Peyer's patch (tissue), 4 donors: ENCODE measurements at places on chromosomes 5 and 9.

DNA sequence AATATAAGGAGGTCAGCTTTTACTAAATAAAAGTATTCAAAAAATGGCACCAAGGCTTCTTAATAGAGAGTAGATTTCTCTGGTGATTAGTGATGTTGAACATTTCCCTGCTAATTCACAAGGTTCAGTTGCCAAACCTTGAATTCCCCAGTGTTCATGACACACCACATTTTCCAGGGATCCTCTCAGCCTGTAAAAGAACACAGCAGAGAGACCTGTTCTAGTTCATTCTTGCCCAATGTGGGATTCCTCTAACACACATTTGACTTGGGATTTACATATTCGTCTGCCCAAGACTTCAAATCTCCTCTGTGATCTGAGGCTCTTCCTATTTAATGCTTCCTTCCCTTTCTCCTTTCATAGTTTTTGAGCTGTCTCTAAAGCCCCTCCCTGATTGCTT, 273.2 kb upstream of the CDH9 start:
- no peak for DNase-seq

GRCh38 chr5:1526190-1526631, 2.5 kb upstream of the LPCAT1 start:
- DNase-seq = peak; percentile 28

GRCh38 chr9:68577774-68578591, 37.3 kb upstream of the TMEM252 start:
- no peak for DNase-seq

DNA sequence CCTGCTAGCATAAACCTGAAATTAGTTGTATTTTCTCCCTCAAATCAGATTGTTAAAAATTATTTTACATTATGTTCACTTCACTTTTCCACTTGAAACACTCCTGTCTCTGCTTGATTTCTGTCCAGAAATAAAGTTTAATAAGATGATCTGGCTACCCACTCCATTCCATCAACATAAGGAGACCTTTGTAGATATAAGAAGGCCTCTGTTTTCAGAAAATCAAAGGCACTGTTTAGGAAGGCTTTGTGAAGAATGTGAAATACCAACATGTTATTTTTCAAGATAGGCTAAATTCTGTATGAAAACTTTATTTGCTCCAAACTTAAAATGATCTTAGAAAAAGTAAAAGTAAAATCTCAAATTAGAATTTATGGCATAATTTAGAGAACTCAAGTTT, 15.1 kb downstream of the RHOBTB3 start:
- no peak for DNase-seq

DNA sequence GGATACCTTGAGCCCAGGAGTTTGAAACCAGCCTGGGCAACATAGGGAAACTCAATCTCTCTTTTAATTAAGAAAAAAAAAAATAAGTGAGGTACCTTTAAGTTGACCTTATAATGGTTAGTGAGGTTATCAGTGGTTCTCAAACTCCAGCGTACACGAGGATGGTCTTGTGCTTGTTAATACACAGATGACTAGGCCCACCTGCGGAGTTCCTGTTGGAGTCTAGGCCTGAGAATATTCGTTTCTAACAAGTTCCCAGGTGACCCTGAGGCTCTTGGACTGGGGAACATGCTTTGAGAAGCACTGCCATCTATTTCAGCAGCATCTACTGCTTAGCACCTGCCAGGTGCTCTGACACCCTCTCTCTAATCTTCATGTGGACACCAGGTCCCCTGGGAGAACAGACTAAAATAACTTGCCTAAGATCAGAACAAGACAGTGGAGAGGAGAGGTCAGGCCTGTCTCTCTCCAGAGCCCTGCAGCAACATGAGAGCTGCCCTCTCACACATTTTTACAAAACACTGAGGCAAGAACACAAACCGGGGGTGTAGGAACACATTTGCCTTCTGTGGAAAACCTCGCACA, 24.6 kb downstream of the TLE1 start:
- peak; percentile 67 for DNase-seq
